ENCODE measurements at places on chromosomes 7 and 10. TPM values are rescaled to one million over a fixed set of nuclear protein-coding genes. Genes with fewer than 3 reads are reported as not detected.

The IGFBP3 gene
- 98.1 TPM for total RNA-seq

The HOXA6 gene
- total RNA-seq: 4.4 TPM

The PNLIPRP3 gene
- 0.09 TPM for total RNA-seq

The HSPA12A gene
- total RNA-seq: 12.1 TPM

The TRIM50 gene
- not detected for total RNA-seq

The NSMCE4A gene
- total RNA-seq: 16.5 TPM

The PTPN20 gene
- 0.14 TPM for total RNA-seq

The ITIH5 gene
- 3.0 TPM for total RNA-seq

The C10orf95 gene
- total RNA-seq: not detected

The CRYGN gene
- total RNA-seq: 0.74 TPM

The PAPSS2 gene
- total RNA-seq: 147 TPM

The CYP2C19 gene
- total RNA-seq: not detected

The DPCD gene
- 61.8 TPM for total RNA-seq

The SPDYE16 gene
- total RNA-seq: not detected

The CTAGE15 gene
- 0.14 TPM for total RNA-seq

The TMEM236 gene
- under 0.01 TPM for total RNA-seq

The SFRP4 gene
- total RNA-seq: 9.0 TPM

The MORN4 gene
- 8.8 TPM for total RNA-seq

The EPO gene
- total RNA-seq: not detected

The SORBS1 gene
- total RNA-seq: 1.5 TPM

The PVRIG gene
- not detected for total RNA-seq

The TAS2R41 gene
- not detected for total RNA-seq

The ACBD7 gene
- 0.43 TPM for total RNA-seq

The GRID2IP gene
- total RNA-seq: not detected

The THAP5 gene
- 21.3 TPM for total RNA-seq

The GATA3 gene
- total RNA-seq: not detected

The ADAMTS14 gene
- 5.5 TPM for total RNA-seq

The ZSWIM8 gene
- total RNA-seq: 58.5 TPM

The FFAR4 gene
- not detected for total RNA-seq

The HHEX gene
- total RNA-seq: 2.9 TPM

The H2BK1 gene
- total RNA-seq: not detected

The GBX1 gene
- not detected for total RNA-seq

The ZNF282 gene
- total RNA-seq: 14.6 TPM

The UCMA gene
- total RNA-seq: not detected

The NKX1-2 gene
- total RNA-seq: not detected

The GRM3 gene
- not detected for total RNA-seq

The AKR1C3 gene
- total RNA-seq: 82.3 TPM

The GSTO2 gene
- 2.0 TPM for total RNA-seq

The MUC3A gene
- not detected for total RNA-seq

The NRCAM gene
- 0.14 TPM for total RNA-seq

The PNLIP gene
- not detected for total RNA-seq

The CALCR gene
- total RNA-seq: not detected
